ENCODE measurements at places on chromosomes 11 and 22. TPM values are rescaled to one million over a fixed set of nuclear protein-coding genes. Genes with fewer than 3 reads are reported as not detected.

Gene ASPHD2
- total RNA-seq, result 7.2 TPM

Gene SYT8
- not detected for total RNA-seq

Gene KCNQ1
- 2.8 TPM for total RNA-seq

Gene OR52E8
- not detected for total RNA-seq

Gene TIMP3
- 20.4 TPM for total RNA-seq

Gene TENM4
- total RNA-seq, result 130 TPM

Gene TSPAN32
- total RNA-seq, result not detected

Gene CTSW
- not detected for total RNA-seq

Gene RIMBP3B
- total RNA-seq, result not detected

Gene TIGD3
- total RNA-seq, result 0.52 TPM

Gene MS4A7
- not detected for total RNA-seq

Gene C22orf42
- total RNA-seq, result 0.18 TPM

- no peak overlapping the region for H3K4me3 ChIP-seq
- H3K27ac ChIP-seq, result no peak overlapping the region
- H3K4me1 ChIP-seq, result no peaks in the 10 kb centered on the region
- peak; percentile 92 for DNase-seq
Observed at GRCh38 chr11:128172046-128172878, 415.1 kb downstream of the ETS1 start.

- H3K4me3 ChIP-seq, result no peak overlapping the region
- no peak overlapping the region for H3K27ac ChIP-seq
- peak; percentile 46 for DNase-seq
- no peaks in the 10 kb centered on the region for H3K27me3 ChIP-seq
- H3K36me3 ChIP-seq, result peaks cover 79% of the 10 kb centered on the region
Observed at GRCh38 chr11:117221775-117222517, 9.9 kb downstream of the PCSK7 start.

- no peaks in the 10 kb centered on the region for H3K27me3 ChIP-seq
- no peaks in the 10 kb centered on the region for H3K4me1 ChIP-seq
- no peaks in the 10 kb centered on the region for H3K36me3 ChIP-seq
Observed at GRCh38 chr11:9656864-9657263, 7.0 kb upstream of the SWAP70 start.

- H3K4me1 ChIP-seq, result no peaks in the 10 kb centered on the region
- H3K4me3 ChIP-seq, result no peak overlapping the region
- no peak overlapping the region for H3K27ac ChIP-seq
- no peak for DNase-seq
- H3K27me3 ChIP-seq, result no peaks in the 10 kb centered on the region
- peaks cover 12% of the 10 kb centered on the region for H3K36me3 ChIP-seq
Observed at GRCh38 chr11:86482692-86483091, 108.0 kb downstream of the CCDC81 start.

GRCh38 chr11:2134022-2135010 lies 4.9 kb downstream of the IGF2 start:
- H3K4me3 ChIP-seq, result no peak overlapping the region
- no peaks in the 10 kb centered on the region for H3K36me3 ChIP-seq
- no peaks in the 10 kb centered on the region for H3K4me1 ChIP-seq
- DNase-seq, result no peak

GRCh38 chr22:23219822-23220484 lies 39.6 kb downstream of the BCR start:
- peaks cover 5% of the 10 kb centered on the region for H3K36me3 ChIP-seq
- peak overlapping the region; percentile 60 for H3K4me3 ChIP-seq
- H3K4me1 ChIP-seq, result peaks cover 40% of the 10 kb centered on the region
- no peaks in the 10 kb centered on the region for H3K27me3 ChIP-seq
- DNase-seq, result peak; percentile 82

DNA sequence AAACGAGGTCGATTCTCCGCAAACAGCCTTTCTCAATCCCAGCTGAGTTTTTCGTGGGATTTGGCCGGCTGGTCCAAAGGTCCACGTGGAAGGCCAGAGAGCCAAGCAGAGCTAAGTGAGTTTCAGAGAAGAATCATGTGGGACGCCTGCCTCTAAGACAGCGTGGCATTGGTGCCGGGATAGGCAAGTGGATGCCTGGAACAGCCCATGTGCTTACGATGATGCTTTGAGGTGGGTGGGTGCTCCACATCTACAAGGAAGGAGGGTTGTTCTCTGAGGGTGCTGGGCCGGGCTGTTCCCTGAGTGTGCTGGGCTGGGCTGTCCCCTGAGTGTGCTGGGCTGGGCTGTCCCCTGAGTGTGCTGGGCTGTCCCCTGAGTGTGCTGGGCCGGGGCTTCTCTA lies 41.4 kb downstream of the MUC2 start:
- no peaks in the 10 kb centered on the region for H3K36me3 ChIP-seq
- no peaks in the 10 kb centered on the region for H3K27me3 ChIP-seq
- no peaks in the 10 kb centered on the region for H3K4me1 ChIP-seq
- no peak overlapping the region for H3K4me3 ChIP-seq

GRCh38 chr11:2911785-2912391 lies 17.3 kb downstream of the PHLDA2 start:
- H3K4me3 ChIP-seq, result no peak overlapping the region
- DNase-seq, result no peak
- no peaks in the 10 kb centered on the region for H3K36me3 ChIP-seq
- H3K4me1 ChIP-seq, result no peaks in the 10 kb centered on the region
- no peak overlapping the region for H3K27ac ChIP-seq

GRCh38 chr11:112790286-112790685 lies 170.9 kb upstream of the NCAM1 start:
- H3K4me3 ChIP-seq, result no peak overlapping the region
- H3K4me1 ChIP-seq, result no peaks in the 10 kb centered on the region
- DNase-seq, result no peak
- no peaks in the 10 kb centered on the region for H3K36me3 ChIP-seq
- H3K27ac ChIP-seq, result no peak overlapping the region
- H3K27me3 ChIP-seq, result no peaks in the 10 kb centered on the region

GRCh38 chr22:19019029-19019678 lies 83.1 kb upstream of the PRODH start:
- no peak overlapping the region for H3K27ac ChIP-seq
- H3K4me3 ChIP-seq, result no peak overlapping the region

GRCh38 chr11:19101796-19102520 lies 15.0 kb upstream of the ZDHHC13 start:
- no peak overlapping the region for H3K27ac ChIP-seq
- H3K36me3 ChIP-seq, result no peaks in the 10 kb centered on the region
- H3K4me1 ChIP-seq, result no peaks in the 10 kb centered on the region
- no peak for DNase-seq
- H3K27me3 ChIP-seq, result peaks cover 5% of the 10 kb centered on the region

DNA sequence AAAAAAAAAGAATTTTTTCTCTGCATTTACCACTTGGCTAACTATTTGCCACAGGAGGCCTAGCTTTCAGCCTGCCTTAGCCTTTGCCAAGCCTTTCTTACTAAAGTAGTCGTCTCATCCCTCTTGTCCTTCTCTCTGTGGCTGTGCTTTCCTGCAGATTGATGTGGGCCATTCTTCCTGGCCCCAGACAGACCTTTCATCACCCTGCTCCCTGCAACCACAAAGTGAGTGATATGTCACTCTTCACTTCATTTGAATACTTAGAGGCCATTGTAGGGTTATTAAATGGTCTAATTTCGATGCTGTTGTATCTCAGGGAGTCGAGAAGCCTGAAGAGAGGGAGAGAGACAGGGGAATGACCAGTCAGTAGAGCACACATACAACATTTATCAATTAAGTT lies 37.6 kb downstream of the ART5 start:
- no peaks in the 10 kb centered on the region for H3K36me3 ChIP-seq
- H3K4me3 ChIP-seq, result no peak overlapping the region
- no peak overlapping the region for H3K27ac ChIP-seq
- peak; percentile 11 for DNase-seq
- no peaks in the 10 kb centered on the region for H3K27me3 ChIP-seq
- no peaks in the 10 kb centered on the region for H3K4me1 ChIP-seq

GRCh38 chr22:41636467-41636866 lies 15.4 kb downstream of the XRCC6 start:
- H3K36me3 ChIP-seq, result peaks cover 93% of the 10 kb centered on the region
- no peak overlapping the region for H3K27ac ChIP-seq
- no peaks in the 10 kb centered on the region for H3K4me1 ChIP-seq
- H3K27me3 ChIP-seq, result no peaks in the 10 kb centered on the region
- H3K4me3 ChIP-seq, result no peak overlapping the region
